Mammary epithelial cell (primary cell): ENCODE measurements at places on chromosomes 6 and 20. TPM values are rescaled to one million over a fixed set of nuclear protein-coding genes. Genes with fewer than 3 reads are reported as not detected.

GRM1 gene
- polyA plus RNA-seq, result not detected

FAM217A gene
- polyA plus RNA-seq, result not detected

ROS1 gene
- polyA plus RNA-seq, result 6.9 TPM

- DNase-seq, result no peak
Observed at GRCh38 chr6:35376281-35376680, 33.9 kb downstream of the PPARD start.

HLA-DRA gene
- 0.03 TPM for polyA plus RNA-seq

SS18L1 gene
- polyA plus RNA-seq, result 10.4 TPM

GRCh38 chr6:37762806-37763205 lies 56.7 kb upstream of the ZFAND3 start:
- no peak for DNase-seq

- peak; percentile 17 for DNase-seq
Observed at GRCh38 chr20:50595988-50596693, 86.0 kb downstream of the PTPN1 start.

GRCh38 chr20:32395066-32395465 lies 36.9 kb downstream of the ASXL1 start:
- DNase-seq, result no peak

CYP39A1 gene
- polyA plus RNA-seq, result 0.65 TPM

DNA sequence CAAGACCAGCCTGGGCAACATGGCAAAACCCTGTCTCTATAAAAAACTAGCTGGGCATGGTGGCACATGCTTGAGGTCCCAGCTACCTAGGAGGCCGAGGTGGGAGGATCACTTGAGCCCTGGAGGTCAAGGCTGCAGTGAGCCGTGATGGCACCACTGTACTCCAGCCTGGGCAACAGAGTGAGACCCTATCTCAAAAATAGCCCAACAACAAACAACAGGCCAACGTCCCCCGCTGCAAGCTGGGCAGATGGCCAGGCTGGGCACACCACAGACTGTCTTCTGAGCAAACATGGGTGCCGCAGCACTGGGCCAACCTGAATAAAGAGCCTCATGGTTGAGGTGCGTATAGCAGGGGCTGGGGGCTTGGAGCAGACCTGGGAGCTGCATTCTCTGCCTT lies 46.6 kb upstream of the SRF start:
- DNase-seq, result no peak

- no peak for DNase-seq
Observed at GRCh38 chr6:44533421-44533820, 145.9 kb downstream of the CDC5L start.

BPIFB2 gene
- not detected for polyA plus RNA-seq

SLC22A23 gene
- polyA plus RNA-seq, result 5.8 TPM

- DNase-seq, result no peak
Observed at GRCh38 chr6:163095401-163095800, 319.1 kb upstream of the QKI start.

FILIP1 gene
- polyA plus RNA-seq, result not detected

TRIM38 gene
- polyA plus RNA-seq, result 3.4 TPM

- peak; percentile 20 for DNase-seq
Observed at GRCh38 chr6:132820629-132821381, 6.4 kb downstream of the RPS12 start.

GRCh38 chr20:44022464-44022863 lies 107.8 kb downstream of the TOX2 start:
- no peak for DNase-seq

ARMC2 gene
- polyA plus RNA-seq, result 1.5 TPM

SYNCRIP gene
- 16.5 TPM for polyA plus RNA-seq

SLC22A2 gene
- polyA plus RNA-seq, result not detected

ANGPT4 gene
- 0.01 TPM for polyA plus RNA-seq
